NCI-H510A treated with DMSO at 0.1 percent for 48 hours (cell line): ENCODE measurements at places on chromosomes 16 and 17.

DNA sequence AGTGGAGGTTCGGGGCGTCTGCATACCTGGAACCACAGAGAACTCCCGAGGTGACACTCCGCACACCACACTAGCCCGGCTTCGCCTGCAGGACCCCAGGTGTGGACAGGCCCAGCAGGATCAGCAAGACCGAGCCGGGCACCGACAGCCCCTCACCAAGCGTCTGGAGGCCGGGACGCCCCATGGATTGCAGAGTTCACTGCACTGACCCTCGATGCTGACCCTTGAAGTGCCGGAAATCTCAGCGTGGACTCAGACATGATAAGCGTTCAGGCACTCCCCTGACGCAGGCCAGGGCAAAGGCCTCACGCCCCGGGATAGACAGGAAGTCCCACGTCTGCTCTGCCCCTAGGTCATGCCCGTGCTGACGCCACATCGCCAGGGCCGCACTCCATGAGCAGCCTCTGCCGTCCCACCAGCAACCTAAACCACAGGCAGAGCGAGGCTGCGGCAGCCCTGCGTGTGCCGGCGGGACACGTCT, 26.0 kb downstream of the ACSF3 start:
- DNase-seq = no peak

- DNase-seq = no peak
These were observed 5.4 kb upstream of the BBS2 start for GRCh38 chr16:56525236-56525635.

- no peak for DNase-seq
These were observed 744 bp upstream of the METRNL start for GRCh38 chr17:83078378-83079351.

GRCh38 chr17:34797720-34798119, 163.5 kb downstream of the CCT6B start:
- DNase-seq = no peak

GRCh38 chr16:83963277-83964119, 4.5 kb upstream of the NECAB2 start:
- DNase-seq = no peak

DNA sequence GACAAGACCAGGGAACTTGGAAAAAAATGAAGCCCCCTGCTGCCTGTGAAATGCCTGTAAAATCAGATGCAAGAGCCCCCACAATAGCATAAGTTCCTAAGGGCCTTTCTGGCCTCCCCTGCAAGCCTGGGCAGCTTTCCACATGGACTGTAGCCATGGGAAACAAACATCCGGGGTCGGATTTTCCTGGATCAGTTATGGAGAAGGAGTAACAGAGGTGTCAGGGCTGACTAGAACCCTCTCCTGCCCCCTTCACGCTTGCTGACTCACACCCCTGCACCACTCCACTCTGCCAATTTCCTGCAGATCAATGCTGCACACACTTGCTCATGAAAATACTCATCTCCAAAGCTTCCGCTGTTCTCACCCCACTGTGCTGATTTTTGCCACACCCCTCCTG, 258.6 kb downstream of the CBLN1 start:
- DNase-seq = peak; percentile 56

- DNase-seq = no peak
These were observed at the start of gene SPIRE2 for GRCh38 chr16:89828199-89828869. Gene SPIRE2 (plus strand): TSS chr16:89828475. CDS start chr16:89828551, 76 bp downstream.

DNA sequence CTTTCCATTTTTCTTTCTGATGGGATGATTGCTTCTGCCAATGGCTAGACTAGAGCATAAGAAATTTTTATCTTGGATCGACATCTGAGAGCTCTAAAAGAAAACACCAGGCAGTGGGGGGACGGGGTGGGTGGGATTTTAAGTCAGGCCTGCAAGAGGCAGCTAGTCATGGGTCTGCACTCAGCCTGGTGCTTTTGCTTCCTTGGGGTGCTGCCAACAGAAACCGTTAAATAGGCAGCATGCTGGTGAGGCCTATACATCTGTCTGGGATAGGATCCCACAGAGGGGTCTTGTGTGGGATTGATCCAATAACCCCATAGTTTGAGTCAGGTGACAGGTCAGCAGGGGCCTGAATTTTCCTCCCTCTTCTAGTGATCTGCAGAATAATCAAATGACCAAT, 26.9 kb downstream of the ZNRF1 start:
- DNase-seq = no peak

DNA sequence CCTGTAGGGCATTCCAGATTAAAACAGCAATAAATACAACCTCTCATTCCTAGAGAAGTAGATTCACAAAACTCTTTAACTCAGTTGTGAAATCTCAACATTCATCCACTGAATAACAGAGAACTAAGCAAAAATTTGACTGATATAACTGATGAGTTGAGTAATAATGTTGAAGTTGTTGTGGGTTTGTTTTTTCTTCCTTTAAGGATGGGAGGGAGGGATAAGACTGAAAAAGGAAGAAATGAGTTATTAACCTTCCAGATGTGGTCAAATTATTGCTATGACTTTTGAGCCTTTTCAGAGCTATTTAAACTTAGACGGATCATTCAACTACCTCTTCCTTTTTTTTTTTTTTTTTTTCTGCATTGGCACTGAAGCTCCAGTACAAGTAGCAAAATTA, 38.6 kb downstream of the SKAP1 start:
- DNase-seq = no peak

- no peak for DNase-seq
These were observed 64.8 kb upstream of the MRC2 start for GRCh38 chr17:62562656-62563055.

DNA sequence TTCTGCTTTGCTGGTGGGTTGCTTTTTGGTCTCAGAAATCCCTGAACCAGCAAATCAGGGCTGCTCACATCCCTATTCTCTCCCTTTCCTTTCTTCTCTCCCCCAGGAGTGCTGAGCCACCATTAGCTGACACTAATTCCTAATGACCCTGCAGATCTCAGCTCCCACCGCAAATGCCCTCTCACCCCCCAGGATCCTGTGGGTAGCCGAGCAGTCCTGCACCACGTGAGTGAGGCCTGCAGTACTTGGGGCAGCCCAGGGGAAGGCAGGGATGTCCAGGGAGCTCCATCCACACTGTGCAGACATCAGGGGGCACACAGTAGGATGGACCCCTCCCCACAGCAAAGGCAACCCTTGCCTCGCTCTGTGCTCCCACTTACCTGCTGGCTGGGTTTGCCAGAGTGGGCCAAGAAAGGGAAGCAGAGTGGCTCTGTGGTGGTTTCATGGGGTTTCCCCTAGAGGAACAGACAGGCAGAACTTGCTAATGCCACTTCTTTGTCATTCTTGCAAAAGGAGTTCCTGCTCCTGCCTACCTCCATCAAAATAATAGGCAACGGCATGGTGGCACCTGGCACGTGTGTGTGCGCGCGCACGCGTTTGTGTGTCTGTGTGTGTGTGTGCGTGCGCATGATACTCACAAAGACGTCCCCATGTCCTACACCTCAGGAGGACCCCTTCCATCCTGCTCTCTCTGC, 135.6 kb downstream of the GAS7 start:
- DNase-seq = no peak

DNA sequence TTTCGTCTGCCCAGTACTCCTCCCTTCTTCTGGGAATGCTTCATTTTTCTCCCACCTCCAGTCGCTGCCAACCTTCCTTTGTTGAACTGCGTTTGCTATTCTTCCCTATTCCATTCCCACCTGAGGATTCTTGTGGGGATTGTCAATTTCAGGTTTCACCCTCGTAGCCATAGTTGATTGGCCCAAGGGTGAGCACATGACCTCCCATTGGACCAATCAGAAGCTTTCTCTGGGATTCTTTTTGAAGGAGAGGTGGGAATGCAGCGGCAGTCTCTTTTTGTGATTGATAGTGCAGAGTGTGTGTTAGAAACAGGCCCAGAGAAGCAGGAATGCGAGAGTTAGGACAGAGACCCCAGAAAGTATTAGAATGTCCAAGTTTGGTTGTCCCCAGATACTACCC, 49.1 kb upstream of the GPRC5B start:
- DNase-seq = no peak

- DNase-seq = no peak
These were observed 118.1 kb downstream of the HIC1 start for GRCh38 chr17:2172999-2173398.
